Stimulated activated CD4-positive, alpha-beta T cell treated with anti-CD3 and anti-CD28 coated beads, Interleukin-2, amount 100 ng/mL, for 4 hours (primary cell): ENCODE measurements at places on chromosomes 6 and 20.
A peak's percentile ranks its signal among the peaks of the same experiment; 100 is the strongest.

- DNase-seq: no peak
These were observed 23.3 kb upstream of the OSTM1 start for GRCh38 chr6:108097882-108098281.

DNA sequence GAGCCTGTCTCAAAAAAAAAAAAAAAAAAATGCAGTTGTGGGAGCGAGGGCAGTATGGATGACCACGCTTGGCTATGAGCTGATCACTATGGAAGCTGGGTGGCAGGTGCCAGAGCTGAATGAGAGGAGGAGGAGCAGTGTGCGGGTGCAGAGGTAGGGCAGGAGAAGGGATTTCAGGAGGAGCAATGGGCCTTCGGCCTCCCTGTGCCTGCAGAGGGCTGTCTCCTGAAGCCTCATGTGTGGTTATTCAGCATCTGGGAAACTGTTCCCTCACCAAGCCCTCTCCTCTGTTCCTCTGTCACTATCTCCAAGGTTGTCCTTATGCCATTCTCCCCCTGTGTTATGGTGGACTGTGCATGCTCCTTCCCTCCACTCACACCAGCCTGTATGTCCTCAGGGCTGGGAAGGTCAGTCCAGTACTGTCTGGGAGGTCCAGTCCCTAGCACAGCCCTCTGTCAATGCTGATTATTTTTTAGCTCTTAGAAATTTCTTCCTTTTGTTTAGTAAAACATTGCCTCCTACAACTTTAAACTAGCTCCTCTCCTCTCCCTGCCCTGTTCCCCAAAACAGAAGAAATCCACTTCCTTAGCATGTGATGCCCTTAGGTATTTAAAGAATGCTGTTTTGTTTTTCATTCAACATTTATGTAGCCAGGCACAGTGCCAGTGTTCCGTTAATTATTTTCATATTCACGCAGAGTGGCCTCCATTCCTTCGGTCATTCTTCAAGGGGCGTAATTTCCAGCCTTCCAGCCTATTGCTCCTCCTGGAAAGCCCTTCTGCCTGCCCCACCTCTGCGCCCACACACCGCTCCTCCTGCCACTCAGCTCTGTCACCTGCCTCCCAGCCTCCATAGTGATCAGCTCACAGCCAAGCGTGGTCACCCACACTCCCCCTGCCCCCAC, 48.9 kb downstream of the CNBD2 start:
- DNase-seq: no peak

- no peak for DNase-seq
These were observed 65.6 kb upstream of the HTR1E start for GRCh38 chr6:86871681-86872080.

DNA sequence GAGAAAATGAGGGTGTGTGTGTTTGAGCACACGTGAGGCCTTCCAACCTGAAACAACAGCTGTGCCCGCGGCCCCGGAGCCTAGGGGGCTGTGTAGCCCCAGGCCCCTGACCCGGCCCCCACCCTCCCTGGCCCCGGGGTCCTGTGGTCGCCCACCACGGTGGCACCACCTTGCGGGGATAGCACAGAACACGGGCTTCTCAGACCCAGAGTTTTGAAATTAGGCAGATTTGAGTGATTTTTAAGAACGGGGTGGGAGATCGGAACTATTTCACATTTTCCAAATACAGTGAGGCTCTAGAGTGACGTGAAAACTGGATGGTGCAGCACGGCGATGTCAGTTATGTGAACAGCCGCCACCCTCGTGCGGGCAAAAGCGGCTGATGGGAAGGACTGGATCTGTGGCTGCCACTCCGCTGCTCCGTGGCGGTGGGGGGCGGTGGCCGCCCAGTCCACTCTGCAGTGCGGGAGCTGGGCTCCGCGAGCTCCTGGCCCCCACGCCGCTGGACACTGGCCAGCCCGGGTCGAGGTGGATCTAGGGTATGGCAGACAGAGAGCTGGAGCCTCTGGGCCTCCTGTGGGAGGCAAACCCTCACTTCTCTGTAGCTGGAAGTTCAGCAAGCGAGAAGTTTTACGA, 17.3 kb upstream of the BHLHE23 start:
- DNase-seq: no peak

- DNase-seq: no peak
These were observed 320 bp downstream of the GSTA4 start for GRCh38 chr6:52994839-52995088.

- DNase-seq: no peak
These were observed 71.3 kb downstream of the TULP4 start for GRCh38 chr6:158383542-158383941.

DNA sequence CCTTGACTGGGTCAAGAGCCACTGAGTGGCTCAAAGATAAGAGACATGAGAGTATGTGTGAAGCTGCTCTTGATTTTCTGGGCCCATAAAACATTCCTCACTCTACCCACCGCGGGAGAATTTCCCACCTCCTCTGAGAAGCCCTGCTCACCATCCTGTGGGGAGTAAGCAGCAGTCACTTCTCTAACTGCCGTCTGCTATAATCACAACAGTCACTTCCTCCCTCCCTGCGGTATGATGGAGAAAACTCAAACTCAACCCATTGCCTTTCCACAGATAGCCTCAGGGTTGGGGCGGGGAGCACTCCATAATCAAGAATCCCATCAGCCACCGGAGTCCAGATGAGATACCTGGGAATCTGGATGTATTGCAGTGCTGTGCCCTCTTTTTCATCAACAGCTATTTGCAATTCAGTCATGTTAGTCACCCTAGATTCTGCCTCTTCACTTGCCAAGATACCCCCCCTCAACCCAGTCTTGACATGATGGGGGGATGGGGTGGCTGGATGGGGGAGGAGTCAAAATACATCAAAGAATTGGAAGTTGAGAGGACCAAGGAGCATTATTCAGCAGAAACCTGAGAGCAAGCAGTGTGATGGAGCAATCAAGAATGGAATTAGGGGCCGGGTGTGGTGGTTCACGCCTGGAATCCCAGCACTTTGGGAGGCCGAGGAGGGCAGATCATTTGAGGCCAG, 5.1 kb downstream of the MOCS1 start:
- DNase-seq: no peak

GRCh38 chr20:19252451-19253120, 40.1 kb downstream of the SLC24A3 start:
- DNase-seq: no peak

GRCh38 chr20:15603506-15603905, 969.7 kb downstream of the KIF16B start:
- no peak for DNase-seq

DNA sequence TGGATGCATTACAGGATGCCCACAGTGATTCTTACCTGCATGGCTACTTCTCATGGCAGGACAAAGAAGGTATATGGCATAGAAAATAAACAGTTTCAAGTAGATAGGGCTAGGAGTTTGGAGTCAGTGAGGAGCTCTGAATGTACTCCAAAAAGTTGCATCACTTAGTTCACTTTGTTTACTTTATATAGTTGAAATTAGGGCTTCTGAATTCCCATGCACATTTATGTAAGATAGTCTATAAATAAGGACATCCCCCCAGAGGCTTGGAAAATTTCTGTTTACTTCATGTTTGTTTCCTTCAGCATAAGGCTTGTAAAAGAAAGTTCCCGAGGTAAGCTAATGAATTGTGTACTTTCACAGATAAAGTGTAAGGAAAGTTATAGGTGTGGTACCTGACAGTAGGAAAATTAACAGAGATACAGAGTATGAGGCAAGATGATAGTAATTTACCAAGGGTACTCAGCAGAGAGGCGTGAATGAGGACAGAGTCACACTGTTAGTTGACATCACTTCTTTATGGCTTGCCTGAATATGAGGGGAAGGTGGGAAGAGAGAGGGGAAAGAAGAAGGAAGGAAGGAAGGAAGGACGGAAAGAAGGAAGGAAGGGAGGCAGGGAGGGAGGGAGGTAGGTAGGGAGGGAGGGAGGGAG, 51.1 kb downstream of the ADTRP start:
- DNase-seq: no peak

DNA sequence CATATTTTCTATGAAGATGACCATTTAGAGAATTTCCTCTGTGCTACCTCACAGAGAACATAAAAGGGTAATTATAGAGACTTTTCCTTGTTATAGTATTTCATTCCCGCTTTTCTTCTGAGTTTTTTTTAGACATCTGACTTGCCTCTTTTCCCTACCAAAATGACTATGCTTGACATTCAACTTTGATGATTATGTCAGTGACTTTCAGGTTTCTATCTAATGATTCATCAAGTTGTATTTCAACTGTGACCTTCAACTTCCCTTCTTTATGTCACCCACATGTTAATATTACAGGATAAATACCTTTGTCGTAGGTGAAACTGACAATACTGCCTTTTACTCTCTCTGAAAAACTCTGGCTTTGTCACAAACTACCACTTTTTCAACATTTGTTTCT, 95.3 kb downstream of the MLIP start:
- no peak for DNase-seq

GRCh38 chr6:146354451-146354850, 189.2 kb upstream of the RAB32 start:
- DNase-seq: no peak

DNA sequence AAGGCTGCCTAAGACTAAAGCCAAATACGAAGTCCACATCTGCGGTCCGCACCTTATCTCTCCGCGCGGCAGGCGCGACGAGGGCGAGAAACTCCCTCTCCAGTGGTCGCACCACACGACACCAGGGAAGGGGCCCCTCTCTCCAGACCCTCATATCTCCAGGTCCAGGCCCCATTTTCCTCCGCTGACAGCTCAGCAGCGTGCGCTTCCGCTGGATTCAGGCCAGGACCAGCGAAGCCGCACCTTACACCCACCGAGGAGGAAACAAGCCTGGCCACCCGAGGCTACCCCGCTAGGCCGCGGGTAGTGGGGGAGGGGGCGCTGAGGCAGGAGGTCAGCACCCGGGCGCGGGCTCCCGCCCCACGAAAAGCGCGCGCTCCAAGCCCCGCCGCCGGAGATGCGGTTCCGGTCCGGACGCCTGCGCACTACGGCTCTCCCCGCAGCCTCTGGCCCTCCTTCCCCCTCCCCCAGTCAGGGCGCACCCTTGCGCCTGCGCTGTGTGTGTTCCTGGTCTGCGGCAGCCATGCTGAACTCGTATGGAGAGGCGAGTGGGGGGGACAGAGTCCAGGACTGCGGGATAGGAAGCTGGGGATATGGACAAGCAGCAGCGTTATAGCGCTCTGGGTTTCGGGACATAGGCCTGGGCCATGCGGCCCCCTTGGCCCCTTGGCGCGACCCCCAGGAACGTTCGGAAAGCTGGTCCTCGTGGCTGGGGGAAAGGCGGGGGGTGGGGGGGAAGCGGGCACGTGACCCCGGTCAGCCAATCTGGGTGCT, at the start of gene BRD2:
TSS of gene BRD2 (plus strand) at position 502 of the 774 bp plus-strand sequence. CDS start 4,305 bp downstream, outside the sequence.
- peak; percentile 94 for DNase-seq

DNA sequence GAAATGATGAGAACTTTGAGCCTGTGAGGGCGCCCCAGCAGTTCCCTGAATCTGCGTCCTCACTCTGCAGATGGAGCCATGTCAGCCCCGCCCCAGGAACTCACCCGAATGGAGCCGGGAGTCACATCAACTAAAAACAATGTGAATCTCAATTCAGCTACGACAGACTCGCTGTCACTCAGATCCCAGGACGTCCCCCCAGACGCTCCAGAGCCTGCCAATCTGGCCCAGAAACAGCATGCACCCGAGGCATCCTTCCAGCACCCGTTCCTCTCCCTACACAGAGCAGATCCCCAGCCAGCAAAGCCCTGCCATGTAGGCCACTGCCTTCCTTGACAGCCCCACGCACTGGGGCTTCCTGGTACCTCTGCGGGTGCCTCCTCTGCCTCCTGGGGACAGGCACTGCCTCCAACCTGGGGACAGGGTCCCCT, 248.0 kb downstream of the TTLL2 start:
- DNase-seq: no peak
